ENCODE measurements at places on chromosomes 1 and 21. TPM values are rescaled to one million over a fixed set of nuclear protein-coding genes. Genes with fewer than 3 reads are reported as not detected.

The IFI44L gene
- not detected for total RNA-seq

- no peak for DNase-seq
These were observed 278.0 kb downstream of the RGS7 start for GRCh38 chr1:241079047-241079446.

The ALG14 gene
- 7.7 TPM for total RNA-seq

The LMOD1 gene
- total RNA-seq: not detected

The UBXN11 gene
- total RNA-seq: 4.5 TPM

DNA sequence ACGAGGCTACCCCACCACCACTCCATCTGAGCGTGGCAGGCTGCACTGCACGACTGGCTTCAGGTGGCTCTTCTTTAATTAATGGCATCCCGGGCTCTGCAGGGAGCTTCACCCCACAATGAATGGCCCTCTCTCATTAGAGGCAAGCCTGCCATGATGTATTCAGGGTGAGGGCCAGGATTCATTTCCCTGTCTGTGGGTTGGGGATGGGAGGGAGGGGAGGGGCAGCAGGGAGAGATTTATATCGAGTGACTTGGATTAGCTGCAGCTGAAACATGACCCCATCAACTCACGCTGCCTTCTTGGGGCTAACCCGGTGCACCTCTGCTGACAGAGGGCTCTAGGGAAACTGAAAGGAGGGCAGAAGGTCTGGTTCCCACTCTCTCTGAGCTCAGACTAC lies 54.2 kb downstream of the ERI3 start:
- DNase-seq: no peak

DNA sequence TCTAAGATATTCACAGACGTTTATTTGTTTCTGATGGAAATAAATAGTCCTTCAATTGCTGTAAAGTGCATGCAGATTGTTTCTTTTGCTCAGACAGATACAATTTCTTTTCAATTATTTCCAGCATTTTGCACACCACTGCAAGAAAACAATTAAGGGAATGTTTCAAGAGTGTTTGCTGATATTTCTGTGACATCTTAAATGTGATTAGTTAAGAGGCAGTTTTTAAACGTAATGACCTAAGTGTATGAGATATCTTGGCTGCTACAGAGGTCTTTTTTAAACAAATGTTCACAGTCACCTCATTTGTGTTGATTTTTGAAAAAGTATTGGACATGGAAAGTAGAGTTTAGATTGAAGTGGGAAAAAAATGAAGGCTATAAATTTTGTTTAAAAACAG lies 262.3 kb upstream of the BRINP3 start:
- DNase-seq: no peak

DNA sequence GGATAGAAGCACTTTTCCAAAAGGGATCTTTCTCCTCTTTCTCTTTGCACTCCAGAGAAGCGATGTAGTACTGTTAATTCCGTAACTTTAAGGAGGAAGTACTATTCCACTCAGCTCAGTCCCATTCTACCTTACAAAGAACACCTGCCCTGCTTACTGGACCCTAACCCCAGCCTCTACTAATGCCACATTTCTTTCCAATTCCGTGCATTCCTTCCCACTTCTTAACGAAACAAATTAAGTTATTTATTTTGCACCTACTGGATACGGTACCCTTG lies 511 bp downstream of the NDC1 start:
- DNase-seq: no peak

- no peak for DNase-seq
These were observed 7.7 kb upstream of the GNG4 start for GRCh38 chr1:235657269-235657668.

- peak; percentile 92 for DNase-seq
These were observed 30.7 kb downstream of the RPAP2 start for GRCh38 chr1:92329347-92330129.

DNA sequence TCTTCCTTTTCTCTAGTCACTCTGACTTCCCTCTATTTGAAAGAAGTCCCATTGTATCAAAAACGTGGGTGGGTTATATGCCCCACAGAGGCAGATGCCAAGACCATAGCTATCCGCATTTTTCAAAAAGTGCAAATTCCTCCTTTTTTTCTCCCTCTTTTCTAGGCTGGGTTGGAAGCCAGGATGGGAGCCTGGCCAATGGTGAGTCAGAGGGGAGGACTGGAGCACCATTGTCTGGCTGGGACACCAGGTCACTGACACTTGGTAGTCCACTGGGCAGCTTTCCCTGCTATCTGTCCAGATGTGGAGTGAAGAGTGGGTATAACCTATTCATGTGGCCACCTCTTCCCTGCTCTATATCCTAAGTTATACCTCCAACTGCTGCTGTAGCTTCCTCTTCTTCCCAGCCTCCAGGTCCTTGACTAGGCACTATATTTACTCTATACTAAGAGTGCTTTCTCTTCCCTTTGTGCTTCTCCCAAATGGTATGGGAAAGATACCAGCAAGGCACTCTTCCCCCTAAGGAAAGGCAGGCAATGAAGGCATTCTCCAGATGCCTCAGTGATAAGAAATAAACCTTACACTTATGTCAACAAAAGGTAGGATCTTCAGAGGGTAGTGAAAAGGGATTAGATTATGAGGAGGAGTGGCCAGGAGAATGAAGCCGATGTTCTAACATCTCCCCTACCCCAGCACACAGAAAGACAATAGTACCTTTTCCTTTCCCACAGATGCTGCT lies 12.9 kb downstream of the PI4KB start:
- peak; percentile 87 for DNase-seq

DNA sequence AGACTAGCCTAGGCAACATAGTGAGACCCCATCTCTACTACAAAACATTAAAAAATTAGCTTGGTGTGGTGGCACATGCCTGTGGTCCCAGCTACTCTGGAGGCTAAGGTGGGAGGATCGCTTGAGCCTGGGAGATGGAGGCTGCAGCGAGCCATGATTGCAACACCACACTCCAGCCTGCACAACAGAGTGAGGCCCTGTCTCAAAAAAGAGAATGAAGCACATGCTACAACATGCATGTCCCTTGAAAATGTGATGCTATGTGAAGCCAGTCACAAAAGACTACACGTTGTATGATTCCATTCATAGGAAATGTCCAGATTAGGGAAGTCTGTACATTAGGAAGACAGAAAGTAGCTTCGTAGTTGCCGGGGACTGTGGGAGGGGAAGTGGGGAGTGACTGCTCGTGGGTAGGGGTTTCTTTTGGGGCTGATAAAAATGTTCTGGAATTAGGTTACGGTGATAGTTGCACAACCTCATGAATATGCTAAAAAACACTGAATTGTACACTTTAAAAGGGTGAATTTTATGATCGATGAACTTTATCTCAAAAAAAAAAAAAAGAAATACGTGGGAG lies 202.1 kb downstream of the KAZN start:
- DNase-seq: no peak

The IGSF3 gene
- total RNA-seq: 11.1 TPM

The FLG2 gene
- total RNA-seq: not detected

DNA sequence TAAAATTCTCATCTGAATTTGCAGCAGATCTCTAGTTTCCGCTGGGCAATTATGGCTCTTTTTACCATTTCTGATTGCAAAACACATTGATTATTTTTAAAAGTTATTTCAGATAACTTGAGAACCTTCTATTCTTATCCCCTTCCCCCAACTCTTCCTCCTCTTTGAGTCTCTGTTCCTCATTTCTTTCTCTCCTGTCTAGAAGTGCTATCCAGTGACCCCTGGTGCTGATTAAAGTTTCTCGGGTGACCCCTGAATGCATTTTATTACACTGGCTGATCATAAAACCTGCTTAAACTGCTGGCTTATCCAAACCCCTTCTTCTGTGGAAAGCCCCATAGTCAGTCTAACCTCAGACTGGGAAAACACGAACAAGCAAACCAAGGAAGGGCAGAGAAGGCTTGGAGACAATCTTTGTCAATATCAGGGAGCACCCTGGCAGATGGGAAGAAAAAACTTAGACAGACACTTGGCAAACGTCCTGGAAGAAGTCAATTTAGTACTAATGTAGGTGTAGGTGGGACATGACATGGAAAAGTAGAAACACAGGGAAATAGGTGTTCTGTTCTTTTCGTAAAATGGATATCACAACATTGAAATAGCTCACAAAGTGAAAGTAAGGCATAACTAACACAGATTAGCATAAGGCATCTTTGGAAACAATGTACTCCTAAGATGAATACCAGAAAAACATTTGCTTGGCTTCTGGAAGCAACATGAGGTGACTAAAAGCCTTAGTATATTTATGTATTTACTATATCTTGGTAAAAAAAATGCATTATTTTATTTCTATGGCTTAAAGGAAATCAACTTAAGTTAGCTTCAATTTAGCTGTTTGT lies 61.4 kb downstream of the GORAB start:
- no peak for DNase-seq

DNA sequence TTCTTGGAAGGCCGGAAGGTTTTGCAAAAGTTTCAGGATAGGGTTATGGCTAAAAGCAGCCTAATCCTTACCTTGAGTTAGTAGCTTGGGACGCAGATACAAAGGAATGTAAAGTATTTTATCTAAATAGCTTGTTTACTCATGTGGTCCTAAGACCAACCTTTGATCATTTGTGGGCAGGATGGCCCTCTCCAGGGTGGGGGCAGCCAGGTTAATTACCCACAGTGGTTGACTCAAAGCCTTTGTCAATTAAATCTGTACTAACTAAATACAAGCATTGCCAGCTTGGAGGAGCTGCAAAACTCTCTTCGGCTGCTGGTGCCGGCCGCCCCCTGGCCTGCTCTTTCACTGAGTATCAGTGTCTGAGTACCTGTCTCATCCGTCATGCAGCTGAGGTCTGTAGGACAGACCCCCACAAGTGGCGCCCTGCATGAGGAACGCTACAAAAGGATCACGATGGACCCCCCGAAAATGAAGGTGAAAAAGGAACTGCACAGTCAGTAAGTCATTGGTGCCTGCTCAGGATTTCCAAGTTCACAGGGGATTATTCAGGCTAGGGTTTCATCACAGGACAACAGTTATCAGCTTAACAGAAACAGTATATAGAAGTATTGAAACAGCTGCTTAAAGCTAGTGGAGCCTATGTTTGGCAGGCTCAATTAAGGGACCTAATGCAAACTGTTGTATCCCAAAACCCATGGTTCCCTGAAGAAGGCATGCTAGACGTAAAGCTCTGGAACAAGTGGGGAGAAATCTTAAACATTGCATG lies 212.5 kb upstream of the MAP1LC3C start:
- no peak for DNase-seq

The WNT2B gene
- 0.02 TPM for total RNA-seq

GRCh38 chr1:50080904-50081586 lies 27.7 kb upstream of the ELAVL4 start:
- peak; percentile 5 for DNase-seq

DNA sequence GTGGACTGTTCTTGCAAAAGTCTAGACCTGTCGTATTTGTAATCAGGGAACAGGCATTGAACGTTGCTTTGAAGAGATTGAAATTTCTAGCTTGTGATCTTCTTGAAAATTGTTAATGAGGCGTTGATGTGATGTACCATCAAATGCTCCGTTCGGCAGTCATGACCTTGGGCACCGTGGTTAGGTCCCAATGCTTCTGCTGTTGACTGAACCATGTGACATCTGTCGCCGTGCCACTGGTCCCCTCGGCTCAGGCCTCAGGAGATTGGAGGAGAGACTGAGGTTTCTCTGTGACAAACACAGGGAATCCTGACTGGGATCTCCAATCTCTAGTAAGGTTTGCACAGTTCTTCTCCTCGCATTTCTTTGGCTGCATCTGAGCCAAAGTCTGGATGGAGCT lies 18.1 kb upstream of the KCNAB2 start:
- no peak for DNase-seq

Data from HT1080 (cell line).